Sigmoid colon (tissue), 7 donors: ENCODE measurements at places on chromosomes 16 and 17. TPM values are rescaled to one million over a fixed set of nuclear protein-coding genes. Genes with fewer than 3 reads are reported as not detected.

ATP2C2 gene
- total RNA-seq, result not detected

KRTAP4-5 gene
- total RNA-seq, result not detected

CDRT15L2 gene
- not detected for total RNA-seq

MYH13 gene
- not detected for total RNA-seq

FGF11 gene
- not detected for total RNA-seq

TP53TG3F gene
- total RNA-seq, result not detected

RNF157 gene
- total RNA-seq, result 4.8 TPM

VTN gene
- 1.9 TPM for total RNA-seq
